ENCODE measurements at places on chromosomes 12 and 14.

GRCh38 chr12:64946132-64946829, 121.8 kb downstream of the TBC1D30 start:
- no peaks in the 10 kb centered on the region for H3K4me1 ChIP-seq
- H3K4me3 ChIP-seq: no peak overlapping the region
- H3K27me3 ChIP-seq: peaks cover 21% of the 10 kb centered on the region
- H3K36me3 ChIP-seq: no peaks in the 10 kb centered on the region
- no peak for DNase-seq

- DNase-seq: no peak
- no peak overlapping the region for H3K4me3 ChIP-seq
- H3K27ac ChIP-seq: no peak overlapping the region
- no peaks in the 10 kb centered on the region for H3K27me3 ChIP-seq
- peaks cover 32% of the 10 kb centered on the region for H3K4me1 ChIP-seq
Observed at GRCh38 chr14:23296012-23296777, 6.5 kb downstream of the PPP1R3E start.

DNA sequence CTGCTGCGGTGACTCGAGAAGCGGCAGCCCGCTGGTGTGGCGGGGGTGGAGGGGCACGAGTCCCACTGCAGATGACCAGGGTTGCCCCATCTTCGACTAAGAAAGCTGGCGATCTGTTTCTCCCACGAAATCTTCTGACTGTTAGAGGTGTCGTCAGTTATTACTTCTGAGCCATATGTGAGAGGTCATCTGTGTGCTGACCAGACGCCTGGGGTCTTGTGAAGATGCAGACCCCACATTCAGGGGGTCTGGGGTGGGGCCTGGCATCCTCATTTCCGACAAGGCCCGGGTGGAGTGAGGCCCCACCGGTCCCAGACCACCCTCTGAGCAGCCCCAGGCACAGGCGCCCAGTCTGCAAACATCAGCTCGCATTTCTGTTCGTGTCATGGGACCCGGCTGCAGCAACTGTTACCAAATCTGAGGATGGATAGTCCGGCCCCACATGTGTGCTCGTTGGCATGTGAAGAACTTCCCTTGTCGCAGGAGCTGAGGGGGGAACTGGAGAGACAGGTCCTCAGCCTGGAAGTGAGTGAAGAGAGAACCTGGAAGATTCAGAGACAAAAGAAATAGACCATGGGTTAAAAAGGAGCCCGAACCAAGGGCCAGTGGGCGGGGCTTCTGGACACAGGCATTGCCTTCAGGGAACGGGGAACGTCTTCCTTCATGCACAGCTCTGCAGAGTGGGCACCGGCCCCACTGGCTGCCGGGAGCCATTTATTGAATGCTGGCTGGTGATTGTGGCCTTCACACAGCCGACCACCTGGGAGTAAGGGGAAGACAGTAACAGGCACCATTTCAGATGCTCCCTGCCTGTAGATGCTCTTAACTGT, 135.2 kb downstream of the ADGRD1 start:
- H3K27me3 ChIP-seq: peaks cover 15% of the 10 kb centered on the region
- H3K36me3 ChIP-seq: no peaks in the 10 kb centered on the region
- no peak overlapping the region for H3K27ac ChIP-seq
- DNase-seq: peak; percentile 19

DNA sequence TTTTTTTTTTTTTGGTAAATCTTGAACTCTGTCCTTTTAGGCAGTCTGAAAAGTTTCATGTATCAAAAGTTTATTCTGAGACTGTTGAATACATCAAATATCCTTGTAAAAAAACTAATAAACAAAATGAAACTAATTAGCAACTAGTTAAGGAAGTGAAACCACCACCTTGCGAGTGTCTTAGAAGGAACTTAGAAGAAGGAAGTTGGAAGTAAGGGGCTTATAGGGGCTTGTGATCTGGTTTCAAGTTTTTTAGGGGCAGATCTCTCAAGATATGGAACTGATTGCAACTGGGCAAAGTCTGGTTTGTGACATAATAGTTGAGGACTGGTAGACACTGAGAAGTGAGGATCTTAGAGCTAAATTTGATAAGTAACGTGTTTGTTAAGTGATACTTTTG, 748.8 kb downstream of the C12orf50 start:
- no peak overlapping the region for H3K4me3 ChIP-seq
- no peak overlapping the region for H3K27ac ChIP-seq
- H3K4me1 ChIP-seq: no peaks in the 10 kb centered on the region
- no peaks in the 10 kb centered on the region for H3K27me3 ChIP-seq
- DNase-seq: no peak
- no peaks in the 10 kb centered on the region for H3K36me3 ChIP-seq

DNA sequence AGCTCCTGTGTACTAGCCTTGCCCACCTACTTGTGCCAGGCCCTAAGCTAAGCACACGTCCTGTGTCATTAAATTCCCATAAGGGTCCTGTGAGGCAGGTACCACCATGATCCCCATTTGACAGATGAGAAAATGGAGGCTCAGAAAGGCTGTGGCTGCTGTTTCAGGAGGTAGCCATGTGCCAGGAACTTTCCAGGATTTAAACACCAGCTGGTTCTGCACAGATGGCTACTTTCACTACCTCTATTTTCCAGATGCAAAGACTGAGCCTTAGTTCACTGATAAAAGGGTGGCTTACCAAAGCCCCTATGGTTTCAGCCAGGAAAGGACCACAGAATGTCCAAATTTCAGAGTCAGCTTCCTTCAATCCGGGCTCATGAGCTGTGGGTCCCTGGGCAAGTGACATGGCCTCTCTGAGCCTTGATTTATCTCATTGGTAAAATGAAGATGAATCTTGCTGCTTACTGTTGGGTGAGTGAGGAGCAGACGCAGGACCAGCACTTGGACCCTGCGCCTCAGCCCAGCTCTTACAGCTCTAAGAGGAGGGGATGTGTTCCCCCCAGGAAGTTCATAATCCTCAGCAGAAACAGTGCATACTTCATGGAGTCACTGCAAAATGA, 23.5 kb downstream of the CMKLR1 start:
- H3K4me1 ChIP-seq: peaks cover 10% of the 10 kb centered on the region
- DNase-seq: no peak
- H3K36me3 ChIP-seq: no peaks in the 10 kb centered on the region
- no peaks in the 10 kb centered on the region for H3K27me3 ChIP-seq

DNA sequence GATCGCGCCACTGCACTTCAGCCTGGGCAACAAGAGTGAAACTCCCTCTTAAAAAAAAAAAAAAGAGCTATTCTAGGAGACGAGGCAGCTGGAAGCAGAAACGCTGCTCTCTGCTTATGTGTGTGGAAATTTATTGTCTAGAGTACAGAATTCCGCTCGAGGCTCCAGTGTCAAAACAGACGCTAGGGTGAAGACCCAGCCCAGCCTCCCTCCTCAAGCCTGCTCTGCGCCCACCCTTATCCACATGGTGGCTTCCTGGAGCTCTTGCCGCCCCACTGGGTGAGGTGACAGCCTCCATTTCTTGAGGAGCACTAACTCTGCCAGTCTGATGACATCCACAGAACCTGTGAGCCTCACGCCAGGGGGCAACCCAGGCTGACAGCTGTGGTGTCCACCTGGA, 49.5 kb upstream of the DLK1 start:
- DNase-seq: no peak
- peaks cover 37% of the 10 kb centered on the region for H3K27me3 ChIP-seq
- no peaks in the 10 kb centered on the region for H3K36me3 ChIP-seq
- no peak overlapping the region for H3K27ac ChIP-seq
- no peaks in the 10 kb centered on the region for H3K4me1 ChIP-seq

- no peak for DNase-seq
- H3K4me3 ChIP-seq: peak overlapping the region; percentile 100
- peaks cover 61% of the 10 kb centered on the region for H3K36me3 ChIP-seq
- H3K27me3 ChIP-seq: no peaks in the 10 kb centered on the region
Observed at GRCh38 chr12:82359115-82359478, 768 bp downstream of the METTL25 start.

DNA sequence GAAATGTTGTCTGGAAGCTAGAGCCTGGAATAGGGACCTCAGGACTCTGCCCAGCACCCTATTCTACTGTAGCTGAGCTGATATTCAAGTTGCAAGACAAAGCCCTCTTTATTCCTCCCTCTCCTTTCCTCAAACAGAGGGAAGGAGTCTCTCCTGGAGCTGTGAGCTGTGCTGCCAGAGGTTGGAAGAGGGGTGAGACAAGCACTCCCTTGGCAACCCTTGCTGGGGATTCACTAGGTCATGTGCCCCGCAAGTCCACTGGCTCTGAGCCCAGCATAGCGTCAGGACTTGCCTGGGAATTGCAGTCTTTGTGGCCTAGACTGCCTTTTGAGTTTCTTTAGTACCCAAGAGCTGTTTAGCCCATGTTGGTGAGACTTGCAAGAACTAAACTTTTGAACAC, 11.4 kb upstream of the ASCL1 start:
- DNase-seq: no peak
- no peak overlapping the region for H3K4me3 ChIP-seq
- H3K27me3 ChIP-seq: peaks cover 55% of the 10 kb centered on the region
- peaks cover 3% of the 10 kb centered on the region for H3K4me1 ChIP-seq

GRCh38 chr14:95741038-95741490, 27.1 kb upstream of the TCL1A start:
- H3K4me1 ChIP-seq: peaks cover 6% of the 10 kb centered on the region
- no peak overlapping the region for H3K4me3 ChIP-seq
- H3K27me3 ChIP-seq: peaks cover 5% of the 10 kb centered on the region
- H3K27ac ChIP-seq: no peak overlapping the region

- no peak overlapping the region for H3K27ac ChIP-seq
- H3K36me3 ChIP-seq: no peaks in the 10 kb centered on the region
- peak; percentile 18 for DNase-seq
- H3K4me1 ChIP-seq: no peaks in the 10 kb centered on the region
Observed at GRCh38 chr14:104240434-104241157, 102.2 kb downstream of the KIF26A start.

DNA sequence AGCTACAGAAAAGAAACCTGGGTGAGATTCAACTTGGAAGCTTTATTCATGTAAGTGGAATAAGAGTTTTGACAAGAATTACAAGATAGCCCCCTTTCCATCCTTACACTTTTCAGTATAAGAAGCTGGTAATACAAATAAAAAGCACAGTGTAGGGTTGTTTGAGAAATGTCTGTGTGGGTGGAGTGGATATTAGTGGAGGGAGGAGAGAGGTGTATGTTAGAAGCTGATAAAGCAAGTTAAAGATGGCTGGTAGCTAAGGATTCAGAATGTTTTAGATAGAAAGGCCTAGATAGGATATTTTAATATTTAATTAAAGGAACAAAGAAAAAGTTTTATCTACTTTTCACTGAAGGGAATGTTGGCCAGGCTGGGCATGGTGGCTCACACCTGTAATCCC, 12.5 kb downstream of the CFAP54 start:
- H3K27me3 ChIP-seq: no peaks in the 10 kb centered on the region
- peak overlapping the region; percentile 92 for H3K27ac ChIP-seq
- H3K4me3 ChIP-seq: no peak overlapping the region
- H3K4me1 ChIP-seq: peaks cover 43% of the 10 kb centered on the region
- DNase-seq: no peak

- no peaks in the 10 kb centered on the region for H3K27me3 ChIP-seq
- DNase-seq: no peak
- peaks cover 39% of the 10 kb centered on the region for H3K36me3 ChIP-seq
- peak overlapping the region; percentile 92 for H3K4me3 ChIP-seq
- peaks cover 38% of the 10 kb centered on the region for H3K4me1 ChIP-seq
Observed at GRCh38 chr12:121295746-121296617, 527 bp downstream of the CAMKK2 start.

DNA sequence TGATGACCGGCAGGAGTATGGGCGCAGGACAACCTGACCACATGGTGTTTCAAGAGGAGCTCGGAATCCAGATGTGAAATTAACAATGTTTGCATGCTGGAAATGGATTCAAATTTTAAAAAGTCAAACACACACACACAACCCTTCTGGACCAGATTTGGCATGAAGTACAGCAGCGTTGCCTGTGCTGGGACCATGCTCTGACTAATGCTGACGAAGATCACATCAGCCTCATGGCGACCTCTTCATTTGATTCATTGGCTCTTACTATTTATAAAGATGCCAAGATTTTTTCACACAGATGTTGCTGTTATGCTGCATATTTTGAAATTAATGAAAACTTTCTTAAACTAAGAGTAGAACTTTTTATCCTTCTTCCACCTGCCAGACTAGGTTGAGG, 926.6 kb upstream of the TMEM132C start:
- no peak for DNase-seq
- peaks cover 2% of the 10 kb centered on the region for H3K27me3 ChIP-seq
- H3K4me1 ChIP-seq: no peaks in the 10 kb centered on the region
- no peaks in the 10 kb centered on the region for H3K36me3 ChIP-seq
- H3K27ac ChIP-seq: no peak overlapping the region

- H3K36me3 ChIP-seq: peaks cover 13% of the 10 kb centered on the region
- peak overlapping the region; percentile 77 for H3K27ac ChIP-seq
- no peak for DNase-seq
- H3K4me3 ChIP-seq: no peak overlapping the region
- no peaks in the 10 kb centered on the region for H3K27me3 ChIP-seq
Observed at GRCh38 chr14:91858536-91859275, 8.6 kb downstream of the TC2N start.

DNA sequence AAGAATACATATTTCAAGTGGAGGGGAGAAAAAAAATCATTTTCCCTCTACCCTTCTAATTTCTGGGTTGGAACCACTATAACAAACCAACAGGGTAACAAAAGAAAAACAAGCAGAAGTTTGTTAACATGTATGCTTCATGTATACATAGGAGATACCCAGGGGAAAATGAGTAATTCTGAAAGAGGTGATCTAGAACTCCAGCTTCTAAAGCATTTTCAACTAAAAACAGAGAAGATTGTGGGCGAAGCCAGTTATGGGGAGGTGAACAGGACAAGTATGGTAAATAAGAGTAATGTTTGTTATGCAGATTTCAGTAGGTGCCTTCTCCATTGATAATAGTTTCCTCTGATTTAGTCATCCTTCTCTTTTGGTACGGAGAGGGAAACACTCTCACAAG, 16.7 kb downstream of the FNTB start:
- no peak overlapping the region for H3K4me3 ChIP-seq
- peaks cover 30% of the 10 kb centered on the region for H3K36me3 ChIP-seq
- no peak for DNase-seq
- H3K27me3 ChIP-seq: no peaks in the 10 kb centered on the region

DNA sequence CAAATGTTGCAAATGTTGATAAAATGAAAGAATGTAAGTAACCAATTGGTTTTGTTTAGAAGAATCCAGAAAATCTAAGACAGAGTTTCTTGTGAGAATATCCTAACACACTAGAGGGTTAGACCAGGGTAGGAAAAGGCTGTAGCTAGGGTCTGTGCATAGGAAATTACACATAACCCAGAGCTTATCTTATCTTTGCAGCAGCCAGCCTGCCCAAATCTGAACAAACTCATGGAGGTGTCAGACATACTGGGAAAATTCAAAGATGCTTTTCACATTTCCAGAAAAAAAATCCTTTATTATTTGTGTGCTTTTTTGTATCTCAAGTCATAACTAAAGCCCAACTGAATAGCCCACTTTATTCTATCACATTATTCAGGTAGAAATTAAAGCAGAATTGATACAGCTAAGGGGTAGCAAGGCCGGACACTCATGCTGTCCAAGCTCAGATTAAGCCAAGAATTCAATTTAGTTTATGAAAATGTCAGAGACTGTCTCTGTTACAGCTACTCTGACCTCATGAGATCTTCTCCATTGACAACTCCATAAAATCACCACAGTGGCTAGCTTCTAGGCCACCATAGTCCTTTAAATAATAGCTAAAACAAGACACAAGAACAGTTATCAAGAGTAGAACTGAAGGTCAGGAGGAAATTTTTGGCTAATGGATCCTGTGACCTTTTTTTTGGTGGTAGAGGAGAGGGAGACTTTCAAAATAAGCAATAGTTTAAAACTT, 169.6 kb upstream of the RASSF8 start:
- H3K4me1 ChIP-seq: no peaks in the 10 kb centered on the region
- no peak overlapping the region for H3K4me3 ChIP-seq
- no peaks in the 10 kb centered on the region for H3K27me3 ChIP-seq
- DNase-seq: no peak
- H3K36me3 ChIP-seq: no peaks in the 10 kb centered on the region
- no peak overlapping the region for H3K27ac ChIP-seq
